ENCODE measurements at places on chromosomes 12 and 14. TPM values are rescaled to one million over a fixed set of nuclear protein-coding genes. Genes with fewer than 3 reads are reported as not detected.

DNA sequence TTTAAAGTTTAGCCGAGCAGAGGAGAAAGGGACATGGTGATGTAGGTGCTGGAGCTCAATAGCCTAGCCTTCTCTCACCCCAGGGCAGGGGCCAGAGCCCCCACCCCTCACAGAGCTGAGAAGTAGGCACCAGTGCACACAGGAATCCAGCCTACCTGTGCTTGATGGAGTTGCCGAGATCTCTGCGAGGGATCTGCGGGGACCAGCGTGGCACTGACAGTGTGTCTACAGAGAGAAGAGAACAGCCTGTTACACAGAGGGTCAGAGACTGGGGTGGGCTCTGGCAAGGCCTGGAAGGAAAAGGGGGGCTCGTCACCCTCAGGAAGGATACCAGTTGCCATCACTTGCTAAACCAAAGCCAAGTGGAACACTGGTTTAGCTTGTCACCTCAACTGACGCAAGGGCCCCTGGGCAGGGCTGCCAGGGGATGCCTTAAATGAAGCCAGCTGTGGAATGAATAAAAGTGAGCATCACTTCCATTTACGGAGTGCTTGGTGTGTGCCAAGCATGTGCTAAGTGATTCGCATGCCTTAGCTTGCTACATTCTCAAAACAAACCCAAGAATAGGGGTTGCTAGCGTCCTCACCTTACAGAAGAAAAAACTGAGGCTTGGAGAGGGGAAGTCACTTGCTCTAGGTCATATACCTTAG lies 220.8 kb upstream of the NOS1 start:
- DNase-seq, result peak; percentile 15

GRCh38 chr14:64787619-64788018 lies 83.4 kb downstream of the PLEKHG3 start:
- no peak for DNase-seq

RPL10L gene
- not detected for polyA plus RNA-seq

KLRC1 gene
- polyA plus RNA-seq, result 0.49 TPM

GRCh38 chr12:109961201-109961600 lies 35.0 kb downstream of the GIT2 start:
- DNase-seq, result no peak

DNA sequence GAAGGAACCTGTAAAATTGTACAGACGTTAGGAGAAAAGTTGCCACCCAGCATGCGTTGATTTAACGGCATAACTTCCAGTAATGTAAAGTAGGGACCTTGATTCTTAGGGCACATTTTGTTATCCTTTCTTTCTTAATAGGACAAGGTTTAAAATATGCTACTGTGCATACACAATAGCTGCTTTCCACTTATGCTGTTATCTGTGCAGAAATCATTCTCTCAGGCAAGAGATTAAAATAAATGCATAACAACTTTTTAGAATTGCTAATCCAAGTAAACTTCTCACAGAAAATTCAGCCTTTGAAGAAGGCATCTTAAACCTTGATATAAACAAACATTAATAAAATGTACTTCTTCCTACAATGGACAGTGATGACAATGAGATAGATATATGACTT lies 16.0 kb upstream of the PTCSC3 start:
- DNase-seq, result no peak

DNA sequence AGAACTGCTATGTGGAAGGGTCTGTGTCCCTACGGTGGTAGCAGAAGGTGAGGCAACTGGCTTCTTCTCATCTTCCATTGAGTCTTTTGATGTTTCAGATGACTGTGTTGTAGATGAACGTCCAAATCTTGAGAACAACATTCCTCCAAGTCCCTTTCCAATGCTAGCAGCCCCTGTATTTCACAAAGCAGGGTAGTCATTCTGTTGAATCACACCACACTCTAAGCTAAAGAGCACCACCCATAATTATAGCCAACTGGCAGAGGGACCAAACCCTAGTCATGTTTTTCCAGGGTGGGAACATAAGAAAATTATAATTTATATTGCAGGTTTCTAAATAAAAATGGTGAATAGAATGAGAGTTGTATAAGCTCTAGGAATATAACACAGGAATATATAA lies 98.7 kb downstream of the DDHD1 start:
- DNase-seq, result no peak

DNA sequence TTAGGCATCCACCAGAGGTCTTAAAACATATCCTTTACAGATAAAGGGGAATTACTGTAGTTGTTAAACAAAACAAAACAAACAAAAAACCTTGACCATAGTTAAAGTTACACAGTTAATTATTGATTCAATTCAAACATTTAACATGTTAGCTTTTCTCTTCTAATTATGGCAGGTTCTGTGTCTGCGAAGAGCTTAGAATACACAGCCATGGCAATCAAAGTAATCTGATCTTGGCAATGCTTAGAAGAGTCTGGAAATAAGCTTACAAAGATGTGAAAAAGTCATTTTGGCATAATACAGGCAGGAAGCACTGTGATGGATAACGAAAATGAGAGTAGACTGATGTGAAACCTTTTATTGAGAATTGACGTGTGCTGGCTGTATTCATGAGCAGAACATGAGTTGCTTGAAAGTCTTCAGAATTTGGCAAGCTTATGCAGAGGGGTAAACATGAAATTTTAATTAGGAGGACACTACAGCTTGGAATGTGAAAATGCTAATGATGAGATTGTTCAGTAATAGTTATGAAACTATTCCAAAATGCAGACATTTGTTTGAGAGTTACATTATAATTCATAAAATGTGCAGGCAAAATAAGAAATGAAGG lies 629.6 kb downstream of the FSCB start:
- no peak for DNase-seq

DNA sequence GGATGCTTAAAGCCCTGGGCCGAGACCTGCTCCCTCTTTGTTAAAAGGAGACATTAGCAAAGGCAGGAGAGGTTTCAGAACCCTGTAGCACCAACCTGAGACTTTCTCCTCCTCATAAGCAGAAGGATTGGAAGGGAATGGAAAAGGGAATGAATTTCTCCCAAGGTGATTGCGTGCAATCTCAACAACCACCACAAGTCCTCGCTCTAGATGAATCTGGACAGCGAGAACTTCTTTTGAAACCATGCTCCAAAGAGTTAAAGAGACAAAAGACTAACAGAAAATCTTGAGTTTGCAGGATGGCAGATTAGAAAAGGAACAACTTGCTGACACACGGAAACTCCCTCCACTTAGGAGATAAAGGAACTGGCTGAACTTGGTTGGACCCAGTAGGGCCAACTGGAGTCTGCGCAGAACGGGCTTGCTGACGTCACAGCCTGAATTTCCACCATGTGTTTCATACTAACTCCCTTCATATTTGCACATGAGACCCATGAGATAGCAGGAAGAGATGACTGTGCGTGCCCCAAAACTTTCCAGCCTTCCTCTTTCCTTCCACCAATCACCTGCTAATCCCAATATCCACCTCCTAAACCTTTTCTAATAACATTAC lies 137.0 kb downstream of the PTPN11 start:
- DNase-seq, result no peak

FAM186B gene
- polyA plus RNA-seq, result 0.50 TPM

DNA sequence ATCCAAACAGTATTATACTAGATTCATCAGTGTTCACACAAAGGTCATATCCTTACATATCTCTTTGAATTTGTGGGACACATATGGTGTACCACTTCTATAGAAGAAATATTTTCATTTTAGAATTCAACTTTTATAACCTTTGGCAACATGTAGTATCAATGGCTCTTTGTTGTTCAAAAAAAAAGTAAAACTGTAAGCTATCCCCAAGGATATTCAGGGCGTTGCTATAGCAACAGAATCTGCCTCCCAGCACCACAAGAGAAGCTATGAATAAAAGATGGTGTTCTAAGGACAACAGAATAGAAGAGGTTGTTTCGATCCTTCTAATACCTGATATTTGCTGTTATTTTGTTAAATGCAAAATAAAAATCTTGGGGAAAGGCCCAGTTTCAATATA lies 139.3 kb downstream of the BRMS1L start:
- no peak for DNase-seq

ANO2 gene
- 3.0 TPM for polyA plus RNA-seq

DNA sequence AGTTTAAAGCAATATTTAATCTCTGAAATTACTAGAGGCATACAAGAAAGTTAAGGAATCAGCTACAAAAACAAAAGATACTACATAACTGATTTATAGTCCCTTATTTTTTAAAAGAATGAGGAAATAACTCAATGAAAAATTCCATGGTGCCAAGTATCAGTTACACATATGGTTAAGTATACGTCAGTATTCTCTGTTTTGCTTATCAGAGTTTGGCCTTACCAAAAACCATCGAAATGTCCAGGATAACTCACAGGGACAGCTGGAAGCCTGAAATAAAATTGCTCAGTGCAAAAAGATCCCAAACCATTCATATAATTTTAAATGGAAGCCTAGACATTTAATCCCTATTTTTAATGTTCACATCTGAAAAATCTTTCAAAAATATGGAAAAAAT lies 3.6 kb downstream of the CFL2 start:
- no peak for DNase-seq

GRCh38 chr12:49557917-49558215 lies 10.1 kb downstream of the MCRS1 start:
- no peak for DNase-seq

- no peak for DNase-seq
Observed at GRCh38 chr14:55488204-55488603, 47.8 kb upstream of the TBPL2 start.

DNA sequence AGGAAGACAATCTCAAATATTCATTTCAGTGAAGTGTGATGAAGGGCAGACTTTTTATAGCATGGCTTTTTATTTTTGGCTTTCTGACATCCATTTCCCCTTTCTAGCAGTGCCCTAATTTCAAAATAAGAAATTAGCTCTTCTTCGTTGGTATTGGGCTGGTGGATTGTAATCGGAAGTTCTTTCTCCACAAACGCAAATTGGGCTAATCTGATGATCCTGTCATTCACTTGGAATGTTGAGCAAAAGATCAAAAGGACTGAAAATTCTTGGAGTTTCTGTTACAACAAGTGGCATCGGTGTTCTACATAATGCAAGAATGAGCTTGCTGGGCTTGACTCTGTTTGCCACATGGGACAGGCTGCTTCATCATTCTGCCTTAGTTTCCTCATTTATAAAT lies 1182.8 kb downstream of the FLRT2 start:
- DNase-seq, result no peak

TC2N gene
- polyA plus RNA-seq, result 3.7 TPM

GRCh38 chr14:83355609-83356008 lies 1822.0 kb upstream of the SEL1L start:
- DNase-seq, result no peak

GRCh38 chr12:52156311-52156710 lies 35.5 kb downstream of the KRT80 start:
- DNase-seq, result no peak

DNA sequence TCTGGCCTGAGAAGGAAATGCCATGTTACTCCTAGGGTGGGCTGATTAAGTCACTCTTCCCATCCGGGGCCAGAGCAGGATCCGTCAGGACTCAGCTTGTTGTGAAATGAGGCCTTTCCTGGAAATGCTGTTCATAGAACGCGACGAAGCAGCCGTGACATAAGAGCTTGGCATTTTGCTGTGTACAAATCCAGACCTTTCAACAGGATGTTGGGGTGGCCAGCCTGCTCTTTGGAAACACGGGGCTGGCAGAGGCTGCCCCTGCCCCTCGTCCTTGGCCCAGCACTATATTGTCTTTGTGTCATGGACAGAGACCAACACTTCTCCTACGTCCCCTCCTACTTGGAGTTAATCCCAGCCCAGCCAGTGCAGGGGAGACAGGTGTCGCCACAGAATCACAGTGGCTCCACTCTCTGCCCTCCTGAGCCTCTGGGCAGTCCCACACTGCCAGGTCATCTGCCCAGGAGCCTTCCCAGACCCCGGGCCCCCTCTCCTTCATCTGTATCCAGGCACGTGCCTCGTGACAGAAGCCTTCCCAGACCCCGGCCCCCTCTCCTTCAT lies 18.6 kb upstream of the EIF5 start:
- DNase-seq, result no peak

DNA sequence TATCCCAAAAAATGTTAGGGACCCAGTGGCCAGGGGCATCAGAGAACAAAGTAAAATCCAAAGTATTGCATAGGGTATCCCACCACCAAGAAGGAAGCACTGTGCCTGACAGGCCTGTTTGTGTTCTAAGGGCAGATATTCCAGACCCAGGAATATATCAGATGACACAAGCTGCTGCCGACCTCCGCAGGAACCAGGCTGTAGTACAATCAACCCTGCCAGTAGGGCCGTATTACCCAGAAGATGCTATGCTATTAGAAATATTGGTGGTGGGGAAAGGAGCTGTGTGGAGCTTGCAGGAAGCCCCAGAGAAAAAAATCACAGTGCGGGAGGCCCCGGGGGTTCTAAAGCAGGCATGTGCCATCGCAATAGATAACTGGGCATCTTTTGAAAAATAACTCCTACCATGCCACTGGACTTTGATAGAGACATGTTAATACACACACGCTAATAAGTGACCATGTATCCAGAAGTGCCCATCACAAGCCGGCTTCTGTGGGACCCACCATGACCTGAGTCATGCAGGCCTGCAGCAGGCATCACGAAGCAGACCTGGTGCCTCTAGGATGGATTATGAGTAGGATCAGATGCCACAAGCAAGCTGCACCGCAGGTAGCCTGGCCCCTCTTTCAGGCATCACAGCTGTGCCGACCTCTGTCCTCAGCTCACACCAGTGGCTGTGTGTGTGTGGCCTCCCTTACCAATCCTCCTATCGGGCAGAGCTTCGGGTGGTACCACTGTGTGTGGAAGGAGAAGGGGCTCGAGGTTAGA lies 242.7 kb downstream of the BCL11B start:
- no peak for DNase-seq

KIF26A gene
- 25.2 TPM for polyA plus RNA-seq

DNA sequence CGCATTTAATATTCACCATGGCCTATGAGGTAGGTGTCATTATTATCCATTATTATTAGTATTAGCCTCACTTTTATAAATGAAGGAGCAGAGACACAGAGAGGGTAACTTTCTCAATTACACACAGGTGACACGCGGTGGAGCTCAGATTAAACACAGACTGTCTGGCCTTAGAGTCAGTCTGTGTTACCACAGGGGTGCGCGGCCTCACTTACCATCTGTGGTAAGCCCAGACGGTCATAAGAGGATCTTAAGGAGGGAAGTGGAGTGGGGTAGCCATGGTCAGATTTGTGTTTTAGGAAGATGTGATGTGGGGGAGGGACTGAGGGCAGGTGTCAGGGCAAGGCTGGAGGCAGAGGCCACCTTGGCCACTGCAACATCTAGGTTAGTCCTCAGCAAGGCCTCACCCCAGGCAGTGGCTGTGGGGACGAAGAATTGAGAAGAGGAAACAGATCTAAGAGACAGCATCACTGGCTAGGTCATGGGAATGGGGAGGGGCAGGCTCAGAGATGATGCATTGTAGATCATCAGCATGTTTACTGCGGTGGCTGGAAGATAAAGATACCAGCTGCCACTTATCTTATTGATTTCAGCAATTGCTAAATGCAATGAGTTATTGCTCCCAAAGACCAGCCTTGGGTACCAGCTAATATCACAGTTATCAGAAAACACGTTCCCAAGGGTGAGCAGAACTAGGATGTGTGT lies 67.1 kb downstream of the SERPINA3 start:
- no peak for DNase-seq

CFAP73 gene
- polyA plus RNA-seq, result not detected

MSI1 gene
- 3.3 TPM for polyA plus RNA-seq

DNA sequence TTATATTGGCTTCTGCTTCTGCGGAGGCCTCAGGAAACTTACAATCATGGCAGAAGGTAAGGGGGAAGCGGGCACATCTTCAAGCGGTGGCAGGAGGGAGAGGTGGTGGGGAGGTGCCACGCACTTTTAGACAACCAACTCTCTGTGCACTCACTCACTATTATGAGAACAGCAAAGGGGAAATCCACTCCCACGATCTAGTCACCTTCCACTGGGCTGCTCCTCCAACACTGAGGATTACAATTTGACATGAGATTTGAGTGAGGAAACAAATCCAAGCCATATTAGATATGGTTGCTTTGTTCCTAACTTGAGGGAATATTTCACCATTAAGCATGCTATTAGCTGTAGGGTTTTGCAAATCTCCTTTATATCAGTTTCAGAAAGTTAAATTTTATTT lies 80.3 kb downstream of the UNC79 start:
- no peak for DNase-seq
